ENCODE measurements at places on chromosomes 1 and 21.
A peak's percentile ranks its signal among the peaks of the same experiment; 100 is the strongest.

GRCh38 chr1:217614200-217614712 is 16.6 kb downstream of the GPATCH2 start:
- H3K27me3 ChIP-seq: no peaks in the 10 kb centered on the region
- H3K4me1 ChIP-seq: peaks cover 7% of the 10 kb centered on the region
- no peak overlapping the region for H3K27ac ChIP-seq
- DNase-seq: no peak

- H3K27ac ChIP-seq: peak overlapping the region; percentile 15
- peaks cover 65% of the 10 kb centered on the region for H3K4me1 ChIP-seq
- no peaks in the 10 kb centered on the region for H3K27me3 ChIP-seq
- H3K4me3 ChIP-seq: no peak overlapping the region
- peaks cover 21% of the 10 kb centered on the region for H3K36me3 ChIP-seq
Measured at GRCh38 chr1:35885961-35886558, 3.1 kb downstream of the AGO1 start.

DNA sequence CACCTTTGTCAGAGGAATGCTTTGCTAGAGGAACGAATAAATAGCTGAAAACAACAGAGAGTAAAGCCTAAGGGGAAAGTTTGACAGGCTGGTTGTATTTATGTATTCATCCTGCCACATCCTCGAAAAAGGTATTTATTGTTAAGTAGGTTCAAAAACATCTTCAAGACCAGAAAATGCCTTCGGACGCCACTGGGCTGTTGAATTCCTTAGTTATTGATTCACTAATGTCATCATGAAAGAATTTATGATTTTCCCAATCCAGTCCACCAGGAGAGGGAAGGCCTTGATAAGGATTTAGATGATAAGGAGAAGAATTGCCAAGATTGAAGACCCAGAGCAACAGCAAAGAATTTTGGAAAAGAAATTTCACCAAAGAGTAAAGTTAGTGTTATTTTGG is 35.2 kb upstream of the MAB21L3 start:
- no peak overlapping the region for H3K4me3 ChIP-seq
- H3K4me1 ChIP-seq: no peaks in the 10 kb centered on the region
- H3K27me3 ChIP-seq: no peaks in the 10 kb centered on the region
- no peak overlapping the region for H3K27ac ChIP-seq
- peaks cover 40% of the 10 kb centered on the region for H3K36me3 ChIP-seq

DNA sequence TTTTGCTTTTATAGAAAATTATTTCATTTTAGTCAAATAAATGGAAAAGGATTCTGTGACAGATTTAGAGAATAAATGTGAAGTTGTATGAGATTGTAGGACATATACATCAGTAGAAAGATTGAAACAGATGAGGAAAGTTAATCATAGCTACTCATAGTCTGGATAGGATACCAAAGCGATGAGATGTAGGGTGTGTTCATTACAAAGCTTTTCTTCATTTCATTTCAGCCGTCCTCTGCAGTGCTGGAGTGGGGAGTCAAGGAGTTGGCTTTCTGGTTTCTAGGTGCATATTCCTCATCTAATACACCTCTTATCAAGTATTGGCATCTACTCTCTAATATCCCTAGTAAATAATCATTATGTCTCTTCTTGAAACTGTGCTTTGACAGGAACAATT is 149.5 kb upstream of the NEGR1 start:
- H3K27ac ChIP-seq: no peak overlapping the region
- no peaks in the 10 kb centered on the region for H3K27me3 ChIP-seq
- H3K36me3 ChIP-seq: no peaks in the 10 kb centered on the region
- H3K4me3 ChIP-seq: no peak overlapping the region
- no peaks in the 10 kb centered on the region for H3K4me1 ChIP-seq

- H3K27ac ChIP-seq: no peak overlapping the region
- no peak for DNase-seq
- H3K4me1 ChIP-seq: peaks cover 3% of the 10 kb centered on the region
- no peaks in the 10 kb centered on the region for H3K27me3 ChIP-seq
- H3K4me3 ChIP-seq: no peak overlapping the region
- H3K36me3 ChIP-seq: no peaks in the 10 kb centered on the region
Measured at GRCh38 chr1:175221557-175222175, 29.1 kb upstream of the KIAA0040 start.

GRCh38 chr1:54395281-54395934 is 10.8 kb downstream of the SSBP3 start:
- no peaks in the 10 kb centered on the region for H3K4me1 ChIP-seq
- no peaks in the 10 kb centered on the region for H3K27me3 ChIP-seq

DNA sequence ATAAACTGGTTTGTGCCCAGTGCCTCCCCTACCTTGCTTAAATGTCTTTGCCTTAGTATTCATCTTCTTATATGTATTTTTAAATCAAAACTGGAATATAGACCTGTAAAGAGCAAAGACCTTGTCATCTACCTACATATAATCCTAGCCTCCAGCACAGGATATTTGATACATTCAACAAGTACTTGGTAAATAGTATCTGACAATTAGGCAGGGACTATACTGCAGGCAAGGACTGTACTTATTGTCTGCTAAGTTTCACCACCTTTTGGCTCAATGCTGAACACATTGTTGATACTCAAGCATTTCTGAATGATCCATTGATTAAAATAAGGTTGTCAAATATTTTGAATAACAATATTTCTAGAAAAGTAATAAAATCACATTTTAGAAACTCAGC is 96.4 kb downstream of the PKN2 start:
- no peak overlapping the region for H3K27ac ChIP-seq
- H3K27me3 ChIP-seq: no peaks in the 10 kb centered on the region
- no peak overlapping the region for H3K4me3 ChIP-seq
- no peak for DNase-seq
- H3K4me1 ChIP-seq: peaks cover 4% of the 10 kb centered on the region

GRCh38 chr1:159746666-159747065 is 32.3 kb upstream of the CRP start:
- H3K4me1 ChIP-seq: no peaks in the 10 kb centered on the region
- H3K36me3 ChIP-seq: no peaks in the 10 kb centered on the region
- H3K4me3 ChIP-seq: no peak overlapping the region
- no peaks in the 10 kb centered on the region for H3K27me3 ChIP-seq
- H3K27ac ChIP-seq: no peak overlapping the region
- DNase-seq: no peak

DNA sequence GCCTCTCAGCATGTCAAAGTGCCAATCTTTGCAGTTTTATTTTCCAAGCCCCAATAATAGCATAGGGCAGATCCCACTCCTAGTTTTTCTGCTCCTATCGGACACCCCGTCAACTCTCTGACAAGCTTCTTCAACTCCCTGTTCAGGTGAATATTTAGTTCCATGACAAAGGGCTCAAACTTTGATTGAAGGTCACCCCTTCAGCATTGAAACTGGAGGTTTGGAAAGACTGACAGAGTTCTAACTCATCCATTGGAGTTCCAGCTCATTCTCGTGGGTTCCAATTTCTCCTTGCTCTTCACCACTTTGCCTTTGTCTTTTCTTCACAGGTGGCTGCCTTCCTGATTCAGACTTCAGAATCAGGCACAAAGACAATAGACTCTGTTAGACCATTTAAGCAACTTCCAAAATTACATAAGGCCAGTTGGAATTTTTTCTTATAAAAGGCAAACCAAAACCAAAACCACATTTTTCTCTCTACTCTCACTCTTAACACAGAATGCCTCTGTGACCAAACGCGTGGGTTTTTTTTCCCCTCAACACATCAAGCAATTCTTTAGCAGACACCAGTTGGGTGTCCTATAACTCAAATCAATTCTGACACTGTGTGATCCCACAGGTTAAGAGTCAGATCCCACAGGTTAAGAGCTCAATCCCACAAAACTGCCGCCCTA is 169.3 kb upstream of the USP25 start:
- no peaks in the 10 kb centered on the region for H3K36me3 ChIP-seq
- no peaks in the 10 kb centered on the region for H3K4me1 ChIP-seq
- H3K27me3 ChIP-seq: no peaks in the 10 kb centered on the region
- H3K27ac ChIP-seq: no peak overlapping the region
- H3K4me3 ChIP-seq: no peak overlapping the region

DNA sequence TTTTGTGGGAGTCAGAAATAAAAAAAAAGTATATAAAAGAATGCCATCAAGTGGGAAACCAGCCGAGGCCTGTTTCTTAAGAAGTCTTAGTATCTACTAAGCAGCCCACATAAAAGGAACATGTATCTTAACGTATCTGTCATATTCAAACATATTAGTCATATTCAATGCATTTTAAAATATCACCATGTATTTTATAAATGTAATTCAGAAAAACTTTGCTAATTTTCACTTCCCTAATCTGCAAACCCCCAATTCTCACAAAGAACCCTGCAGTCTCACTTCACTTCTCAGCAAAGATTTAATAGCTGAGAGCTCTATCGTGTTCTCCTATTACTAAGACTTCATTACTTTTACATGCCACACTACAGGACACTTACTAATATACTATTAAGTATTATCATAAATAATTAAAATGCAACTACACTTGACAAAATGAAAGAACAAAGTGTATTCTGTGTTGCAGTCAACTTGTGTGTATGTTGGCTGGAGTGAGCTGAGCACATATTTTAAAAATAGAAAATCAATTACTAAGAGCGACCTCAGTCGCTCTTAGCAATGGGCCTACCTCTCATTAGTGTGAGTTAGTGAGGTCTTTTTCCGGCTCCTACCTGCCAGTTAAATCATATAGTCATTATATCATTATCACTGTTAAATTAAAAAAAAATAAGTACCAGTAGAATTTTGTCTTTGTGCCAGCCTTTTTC is 484.3 kb downstream of the LMO4 start:
- H3K36me3 ChIP-seq: no peaks in the 10 kb centered on the region
- no peak overlapping the region for H3K27ac ChIP-seq
- H3K4me3 ChIP-seq: no peak overlapping the region
- DNase-seq: no peak

- H3K27me3 ChIP-seq: no peaks in the 10 kb centered on the region
- H3K36me3 ChIP-seq: no peaks in the 10 kb centered on the region
- no peak overlapping the region for H3K4me3 ChIP-seq
Measured at GRCh38 chr1:202063093-202063492, 52.7 kb downstream of the ELF3 start.

GRCh38 chr1:116472431-116472961 is 98.3 kb downstream of the CD58 start:
- no peak for DNase-seq
- H3K36me3 ChIP-seq: no peaks in the 10 kb centered on the region
- H3K27me3 ChIP-seq: no peaks in the 10 kb centered on the region
- no peak overlapping the region for H3K27ac ChIP-seq
- H3K4me3 ChIP-seq: no peak overlapping the region

GRCh38 chr21:29074783-29075182 is 1.3 kb upstream of the CCT8 start:
- no peaks in the 10 kb centered on the region for H3K27me3 ChIP-seq
- peaks cover 53% of the 10 kb centered on the region for H3K4me1 ChIP-seq
- peaks cover 5% of the 10 kb centered on the region for H3K36me3 ChIP-seq
- no peak overlapping the region for H3K27ac ChIP-seq

DNA sequence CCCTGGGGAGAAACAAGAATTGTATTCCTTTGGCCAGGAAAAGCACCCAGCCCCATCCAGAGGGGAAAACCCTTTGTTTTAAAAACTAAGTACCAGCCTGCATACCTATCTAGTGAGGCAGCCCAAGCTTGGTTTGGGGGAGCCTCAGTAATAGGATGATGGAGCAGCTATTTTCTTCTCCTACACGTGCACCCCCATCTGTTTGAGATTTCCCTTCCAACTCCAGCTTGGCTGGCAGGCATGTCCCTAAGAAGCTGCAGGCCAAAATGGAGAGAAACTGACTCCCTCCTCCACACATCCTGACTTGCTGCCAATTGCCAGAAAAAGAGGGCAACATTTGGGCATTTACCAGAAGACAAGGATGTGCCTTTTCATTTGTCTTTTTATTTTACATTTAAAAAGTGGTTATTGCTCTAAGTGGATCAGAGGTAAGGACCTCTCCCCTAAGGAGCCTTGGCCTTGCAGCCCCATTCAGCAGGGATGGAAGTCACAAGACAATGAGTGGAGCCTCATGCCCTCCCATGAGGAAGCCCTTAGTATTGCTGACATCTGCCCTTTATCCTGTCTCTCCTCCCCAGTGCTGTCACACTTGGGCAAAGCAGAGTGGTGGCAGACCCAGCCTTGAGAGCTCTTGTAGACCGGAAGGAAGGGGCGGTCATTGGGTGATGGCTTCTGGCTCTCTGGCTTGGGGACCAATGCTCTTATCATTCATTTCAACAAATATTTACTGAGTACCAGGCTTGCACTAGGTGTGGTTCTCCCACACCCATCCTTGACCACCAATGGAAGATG is 8.6 kb downstream of the FNDC5 start:
- H3K4me3 ChIP-seq: no peak overlapping the region
- peaks cover 28% of the 10 kb centered on the region for H3K36me3 ChIP-seq
- no peak for DNase-seq
- H3K4me1 ChIP-seq: no peaks in the 10 kb centered on the region
- no peak overlapping the region for H3K27ac ChIP-seq

- H3K36me3 ChIP-seq: peaks cover 17% of the 10 kb centered on the region
- H3K27ac ChIP-seq: no peak overlapping the region
- no peak overlapping the region for H3K4me3 ChIP-seq
- DNase-seq: no peak
- H3K4me1 ChIP-seq: no peaks in the 10 kb centered on the region
- H3K27me3 ChIP-seq: no peaks in the 10 kb centered on the region
Measured at GRCh38 chr1:113734357-113735055, 24.8 kb downstream of the PHTF1 start.

DNA sequence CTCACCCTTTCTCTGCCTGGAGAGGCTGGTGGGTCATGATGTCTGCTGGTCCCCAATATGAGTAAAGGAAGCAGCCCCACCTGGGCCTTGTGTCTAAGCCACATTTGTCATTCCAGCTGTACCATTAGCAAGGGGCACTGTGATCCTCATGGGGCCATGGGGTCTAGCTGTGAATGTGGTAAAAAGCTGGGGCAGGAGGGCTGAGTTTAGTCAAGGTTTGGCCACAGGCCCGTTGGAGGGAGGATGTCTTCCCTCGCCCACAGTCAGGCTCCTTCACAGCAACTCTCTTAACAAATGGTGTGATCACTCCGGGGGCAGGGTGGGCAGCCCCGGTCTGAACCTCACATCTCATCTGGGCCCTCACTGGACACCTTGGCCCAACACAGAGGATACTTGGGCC is 115.4 kb downstream of the DMRTB1 start:
- DNase-seq: no peak
- no peaks in the 10 kb centered on the region for H3K36me3 ChIP-seq
- H3K4me3 ChIP-seq: no peak overlapping the region
- H3K27ac ChIP-seq: no peak overlapping the region
- no peaks in the 10 kb centered on the region for H3K4me1 ChIP-seq

DNA sequence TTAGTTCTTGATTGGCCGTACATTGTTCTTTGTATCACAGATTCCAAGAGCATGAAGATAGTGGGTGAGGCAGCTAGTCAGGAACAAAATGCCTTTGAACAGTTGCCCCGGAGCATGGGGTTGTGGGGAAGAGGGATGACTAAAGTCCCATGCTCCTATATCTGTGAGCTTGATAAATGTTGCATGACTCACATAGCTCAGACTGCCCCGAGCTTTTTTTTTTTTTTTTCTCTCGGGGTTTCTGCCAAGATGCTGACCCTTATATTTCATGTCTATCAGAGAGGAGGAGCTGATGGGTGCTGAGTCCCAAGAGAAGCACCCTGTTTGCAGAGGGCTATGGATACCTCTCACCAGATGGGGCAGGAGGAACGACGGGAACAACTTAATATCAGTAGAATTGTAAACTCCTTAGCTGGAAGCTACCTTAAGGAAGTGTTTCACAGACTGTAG is 40.6 kb downstream of the SRRM1 start:
- no peaks in the 10 kb centered on the region for H3K36me3 ChIP-seq
- H3K4me3 ChIP-seq: no peak overlapping the region
- H3K4me1 ChIP-seq: peaks cover 2% of the 10 kb centered on the region
- no peaks in the 10 kb centered on the region for H3K27me3 ChIP-seq
